Neuronal stem cell (in vitro differentiated cells): ENCODE measurements at places on chromosomes 2 and 18.

- no peak overlapping the region for H3K27ac ChIP-seq
- H3K27me3 ChIP-seq: no peaks in the 10 kb centered on the region
- no peaks in the 10 kb centered on the region for H3K36me3 ChIP-seq
- no peak for DNase-seq
Observed at GRCh38 chr2:108570416-108570815, 36.1 kb downstream of the LIMS1 start.

DNA sequence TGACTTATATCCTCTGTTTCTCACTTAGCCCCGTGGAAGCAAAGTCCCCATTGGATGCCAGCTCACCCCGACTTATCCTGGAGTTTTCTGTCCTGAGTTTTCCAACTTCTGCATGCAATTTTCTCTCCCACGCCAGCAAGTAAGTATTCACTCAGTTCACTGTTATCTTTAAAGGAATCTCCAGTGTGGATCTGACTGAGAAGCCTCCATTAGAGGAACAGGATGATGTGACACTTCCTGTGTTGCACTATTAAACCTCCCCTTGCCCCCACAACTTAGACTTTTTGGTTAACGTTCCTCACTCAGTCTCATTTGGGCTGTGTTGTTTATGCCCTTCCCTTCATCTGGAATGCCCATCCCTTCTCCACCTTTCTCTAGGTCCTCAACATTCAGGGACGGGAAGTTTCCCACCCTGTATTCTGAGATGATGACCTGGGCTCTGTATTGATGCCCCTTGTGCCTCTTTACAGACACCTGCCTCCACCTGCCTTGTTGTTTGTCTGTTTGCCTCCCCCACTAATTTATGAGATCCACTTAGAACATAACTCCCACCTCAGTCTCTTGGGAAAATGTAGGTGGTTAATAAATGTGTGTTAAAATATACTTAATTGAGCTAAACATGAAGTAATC is 536.1 kb upstream of the RAB6C start:
- no peaks in the 10 kb centered on the region for H3K36me3 ChIP-seq
- DNase-seq: no peak
- H3K27ac ChIP-seq: no peak overlapping the region
- H3K4me1 ChIP-seq: no peaks in the 10 kb centered on the region

DNA sequence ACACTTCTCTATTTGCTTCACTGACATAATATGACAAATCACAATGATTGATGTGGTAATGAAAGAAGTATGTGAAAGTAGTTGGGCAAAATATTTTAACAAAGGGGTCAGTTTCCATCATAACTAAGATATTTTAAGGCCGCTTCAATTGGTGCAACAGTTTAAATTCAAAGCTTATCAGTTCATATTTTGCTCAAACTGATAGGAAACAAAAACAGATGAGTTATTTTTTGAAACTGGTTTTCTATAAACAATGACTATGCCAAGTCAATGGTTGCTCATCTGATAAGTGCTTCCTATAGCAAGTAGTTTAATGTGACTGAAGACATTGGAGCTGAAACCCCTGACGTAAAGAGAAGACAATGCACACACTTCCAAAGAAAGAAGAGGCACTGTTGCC is 1290.7 kb downstream of the SUCLG1 start:
- no peak for DNase-seq
- H3K27me3 ChIP-seq: no peaks in the 10 kb centered on the region
- H3K27ac ChIP-seq: no peak overlapping the region
- no peak overlapping the region for H3K4me3 ChIP-seq
- H3K4me1 ChIP-seq: no peaks in the 10 kb centered on the region
- H3K36me3 ChIP-seq: no peaks in the 10 kb centered on the region

DNA sequence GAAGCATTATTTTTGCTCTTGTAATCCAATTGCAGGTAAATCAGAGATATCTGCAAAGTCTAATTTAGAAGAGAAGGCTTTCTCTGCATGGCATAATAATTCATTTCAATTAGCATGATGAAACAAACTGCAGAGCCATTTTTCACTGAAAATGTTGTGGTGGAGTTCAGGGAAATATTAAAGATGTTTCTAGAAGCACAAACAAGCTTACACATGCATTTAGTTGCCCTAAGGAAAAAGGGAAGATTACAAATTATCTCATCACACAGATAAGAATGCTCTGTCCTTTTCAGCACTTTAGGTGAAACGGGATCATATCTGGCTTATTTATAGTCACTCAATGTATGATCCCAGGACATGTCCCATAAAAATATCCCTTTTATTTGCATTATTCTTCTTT is 252.1 kb upstream of the TANK start:
- H3K36me3 ChIP-seq: no peaks in the 10 kb centered on the region
- H3K4me3 ChIP-seq: no peak overlapping the region
- peaks cover 33% of the 10 kb centered on the region for H3K4me1 ChIP-seq
- H3K27me3 ChIP-seq: no peaks in the 10 kb centered on the region
- no peak for DNase-seq

DNA sequence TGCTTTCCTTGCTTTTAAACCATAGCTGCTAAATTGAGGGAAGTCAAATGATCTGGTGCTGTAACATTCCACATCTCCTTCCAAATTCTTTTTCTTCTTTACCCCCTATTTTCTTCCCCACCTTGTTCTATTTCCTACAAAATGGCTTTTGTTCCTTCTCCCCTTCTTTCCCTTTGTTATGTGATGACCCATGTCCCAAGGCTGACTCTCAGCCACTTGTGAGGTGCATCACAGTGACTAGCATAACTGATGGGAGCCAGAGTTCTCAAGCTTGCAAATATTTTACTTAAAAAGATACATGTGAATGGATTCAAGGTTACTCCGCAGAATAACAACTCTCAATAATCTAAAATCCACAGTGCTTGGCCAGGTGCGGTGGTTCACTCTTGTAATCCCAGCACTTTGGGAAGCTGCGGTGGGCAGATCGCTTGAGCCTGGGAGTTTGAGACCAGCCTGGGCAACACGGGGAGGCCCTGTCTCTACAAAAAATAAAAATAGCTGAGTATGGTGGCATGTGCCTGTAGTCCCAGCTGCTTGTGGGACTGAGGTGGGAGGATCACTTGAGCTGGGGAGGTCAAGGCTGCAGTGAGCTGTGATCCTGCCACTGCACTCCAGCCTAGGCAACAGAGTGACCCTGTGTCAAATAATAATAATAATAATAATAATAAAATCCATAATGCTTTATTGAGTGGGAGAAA is 100.1 kb upstream of the CERS6 start:
- no peak overlapping the region for H3K4me3 ChIP-seq
- no peak overlapping the region for H3K27ac ChIP-seq
- H3K4me1 ChIP-seq: peaks cover 10% of the 10 kb centered on the region
- H3K36me3 ChIP-seq: no peaks in the 10 kb centered on the region
- H3K27me3 ChIP-seq: no peaks in the 10 kb centered on the region
- DNase-seq: no peak

DNA sequence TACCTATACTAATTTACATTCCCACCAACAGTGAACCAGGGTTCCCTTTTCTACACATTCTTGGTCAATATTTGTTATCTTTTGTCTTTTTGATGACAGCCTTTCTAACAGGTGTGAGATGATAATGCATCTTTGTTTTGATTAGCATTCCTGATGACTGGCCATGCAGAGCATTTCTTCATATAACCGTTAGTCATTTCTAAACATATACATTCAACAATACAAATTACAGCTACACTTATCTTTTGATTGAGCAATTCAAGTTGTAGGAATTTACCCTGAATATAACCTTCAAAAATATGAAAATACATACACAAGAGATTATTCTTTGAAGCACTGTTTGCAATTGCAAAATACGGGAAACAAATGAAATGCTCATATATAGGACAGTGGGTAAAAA is 94.9 kb downstream of the TMEM131 start:
- peaks cover 4% of the 10 kb centered on the region for H3K36me3 ChIP-seq
- H3K4me1 ChIP-seq: no peaks in the 10 kb centered on the region
- no peak for DNase-seq
- no peaks in the 10 kb centered on the region for H3K27me3 ChIP-seq
- H3K4me3 ChIP-seq: no peak overlapping the region

GRCh38 chr2:44170311-44170717 is 1.6 kb downstream of the PPM1B start:
- H3K4me3 ChIP-seq: no peak overlapping the region
- no peaks in the 10 kb centered on the region for H3K27me3 ChIP-seq
- no peak overlapping the region for H3K27ac ChIP-seq

- DNase-seq: no peak
- no peaks in the 10 kb centered on the region for H3K36me3 ChIP-seq
Observed at GRCh38 chr2:4745056-4745991, 946.9 kb upstream of the SOX11 start.

GRCh38 chr18:34809451-34810072 is 99.5 kb downstream of the DTNA start:
- H3K36me3 ChIP-seq: peaks cover 2% of the 10 kb centered on the region
- no peaks in the 10 kb centered on the region for H3K27me3 ChIP-seq
- no peak overlapping the region for H3K4me3 ChIP-seq
- no peak overlapping the region for H3K27ac ChIP-seq
- no peak for DNase-seq

DNA sequence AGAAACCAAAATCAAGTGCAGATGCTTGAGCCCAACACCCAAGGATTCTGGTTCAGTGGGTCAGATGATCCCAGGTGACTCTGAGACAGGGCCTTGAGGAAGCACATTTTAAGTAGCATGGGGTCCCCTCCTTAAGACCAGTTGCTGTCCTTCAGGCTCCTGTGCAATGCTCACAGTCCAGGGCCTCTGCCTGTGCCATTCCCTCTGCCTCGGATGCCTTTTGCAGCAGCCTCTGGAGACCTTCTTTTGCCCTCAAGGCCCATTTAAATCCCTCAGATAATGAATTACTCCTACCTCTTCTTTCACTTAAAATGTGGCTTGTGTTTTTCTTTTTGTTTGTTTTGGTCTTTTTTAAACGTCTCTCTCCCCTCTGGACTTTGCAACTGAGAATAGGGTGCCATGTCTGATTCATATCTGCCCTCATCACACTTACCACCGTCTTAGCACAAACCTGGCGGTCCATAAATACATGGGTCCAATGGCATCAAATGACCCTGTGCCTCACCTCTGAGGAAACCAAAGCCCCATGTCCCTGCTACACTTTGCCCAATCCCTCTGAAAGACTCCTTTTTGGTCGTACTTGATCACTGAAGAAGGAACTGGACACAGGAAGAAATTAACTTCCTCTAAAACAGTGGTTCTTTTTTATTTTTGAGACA is 14.2 kb downstream of the ACTG2 start:
- no peak overlapping the region for H3K27ac ChIP-seq
- H3K4me3 ChIP-seq: no peak overlapping the region
- no peaks in the 10 kb centered on the region for H3K4me1 ChIP-seq

DNA sequence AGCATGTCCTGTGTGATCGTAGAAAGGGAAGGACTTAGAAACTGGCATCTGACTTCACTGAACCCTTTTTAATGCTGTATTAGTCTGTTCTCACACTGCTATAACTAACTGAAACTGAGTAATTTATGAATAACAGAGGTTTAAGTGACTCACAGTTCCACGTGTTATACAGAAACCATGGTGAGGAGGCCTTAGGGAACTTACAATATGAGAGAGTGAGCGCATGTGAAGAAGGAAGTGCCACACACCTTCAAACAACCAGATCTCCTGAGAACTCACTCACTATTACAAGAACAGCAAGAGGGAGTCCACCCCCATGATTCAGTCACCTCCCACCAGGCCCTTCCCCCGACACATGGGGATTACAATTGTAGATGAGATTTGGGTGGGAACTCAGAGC is 811.3 kb downstream of the CPS1 start:
- DNase-seq: no peak
- no peaks in the 10 kb centered on the region for H3K36me3 ChIP-seq
- H3K27me3 ChIP-seq: no peaks in the 10 kb centered on the region
- no peak overlapping the region for H3K27ac ChIP-seq

DNA sequence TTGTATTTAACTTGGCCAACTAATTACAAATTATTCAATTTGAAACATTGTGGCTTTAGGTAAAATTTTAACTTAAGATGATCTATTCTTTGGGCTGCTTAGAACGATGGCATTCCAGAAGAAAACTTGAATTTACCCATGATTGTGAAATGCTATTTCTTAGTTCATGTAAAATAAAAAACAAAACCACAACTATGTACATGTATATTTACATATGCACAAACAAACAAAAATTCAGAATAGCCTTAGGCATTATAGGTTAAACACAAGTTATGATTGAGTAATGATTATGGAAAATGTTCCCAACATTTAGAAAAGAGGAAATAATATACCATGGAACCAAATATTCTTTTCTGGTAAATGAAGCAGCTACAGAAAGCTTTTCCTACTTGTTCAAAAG is 3.5 kb upstream of the SMCHD1 start:
- no peak overlapping the region for H3K4me3 ChIP-seq
- no peak overlapping the region for H3K27ac ChIP-seq
- peaks cover 2% of the 10 kb centered on the region for H3K4me1 ChIP-seq
- DNase-seq: no peak

GRCh38 chr2:218569038-218569431 is 396 bp downstream of the CNOT9 start:
- peak overlapping the region; percentile 95 for H3K27ac ChIP-seq
- peaks cover 61% of the 10 kb centered on the region for H3K36me3 ChIP-seq
- DNase-seq: no peak
- H3K4me3 ChIP-seq: peak overlapping the region; percentile 86
- no peaks in the 10 kb centered on the region for H3K27me3 ChIP-seq

DNA sequence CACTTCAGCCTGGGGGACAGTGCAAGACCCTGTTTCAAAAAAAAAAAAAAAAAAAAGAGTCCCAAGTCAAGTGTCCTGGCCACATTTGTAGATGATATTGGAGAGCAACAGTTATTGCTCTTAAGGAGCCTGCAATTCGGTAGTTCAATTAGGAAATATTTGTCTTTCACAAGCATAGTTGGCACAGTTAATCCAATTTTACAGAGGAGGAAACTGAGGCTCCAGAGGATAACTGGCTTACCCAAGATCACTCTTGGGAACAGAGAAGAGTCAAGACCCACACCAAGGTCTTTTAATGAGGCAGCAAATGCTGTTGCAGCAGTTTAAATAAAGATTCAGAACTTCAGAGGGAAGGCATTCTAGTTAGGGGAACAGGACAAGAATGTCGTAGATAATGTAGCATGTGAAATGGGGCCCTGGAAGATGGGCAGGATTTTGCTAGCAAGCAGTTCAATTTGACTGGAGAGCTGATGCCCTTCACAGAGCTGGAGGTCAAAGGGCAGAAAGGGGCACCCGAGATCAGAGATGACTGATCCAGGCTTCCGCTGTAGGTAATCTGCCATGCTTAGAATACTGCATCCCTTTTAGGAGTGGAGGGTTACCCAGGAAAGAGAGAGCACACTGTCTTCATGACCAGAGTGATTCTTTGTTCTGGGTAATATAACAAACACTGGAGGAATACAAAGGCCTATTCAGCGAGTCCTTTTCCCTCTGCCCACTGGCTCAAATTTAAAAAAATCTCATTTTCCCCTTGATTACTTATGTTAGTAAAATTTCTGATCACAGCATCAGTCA is 3.0 kb downstream of the NPC1 start:
- no peak for DNase-seq
- H3K4me3 ChIP-seq: no peak overlapping the region
- H3K36me3 ChIP-seq: peaks cover 2% of the 10 kb centered on the region
- peak overlapping the region; percentile 4 for H3K27ac ChIP-seq
